Dermis microvascular lymphatic vessel endothelial cell (primary cell): ENCODE measurements at places on chromosomes 11 and 22. TPM values are rescaled to one million over a fixed set of nuclear protein-coding genes. Genes with fewer than 3 reads are reported as not detected.

Gene RTN4R
- 1.2 and 2.3 TPM in 2 replicates for total RNA-seq

Gene HEPHL1
- total RNA-seq: not detected in 2 replicates

Gene PANX2
- 0.13 and 0.63 TPM in 2 replicates for total RNA-seq

Gene OTOG
- not detected in 2 replicates for total RNA-seq

Gene SSH3
- 7.2 and 11.5 TPM in 2 replicates for total RNA-seq

Gene ANO1
- not detected in 2 replicates for total RNA-seq

Gene NOL12
- 15.9 and 17.6 TPM in 2 replicates for total RNA-seq

Gene HOATZ
- total RNA-seq: not detected in 2 replicates

Gene CDKN1C
- total RNA-seq: 19.4 and 58.8 TPM in 2 replicates

Gene E2F8
- 0.76 and 0.90 TPM in 2 replicates for total RNA-seq

Gene SMIM35
- not detected in 2 replicates for total RNA-seq

Gene GGT1
- 6.9 and 23.0 TPM in 2 replicates for total RNA-seq

Gene CELSR1
- total RNA-seq: 18.6 and 52.2 TPM in 2 replicates

Gene FGF3
- not detected in 2 replicates for total RNA-seq

Gene CHRNA10
- 0.13 and 0.25 TPM in 2 replicates for total RNA-seq

Gene LRRC4C
- total RNA-seq: not detected in 2 replicates

Gene OR52W1
- not detected in 2 replicates for total RNA-seq

Gene ALDH3B1
- 1.0 and 1.3 TPM in 2 replicates for total RNA-seq

Gene OR56A1
- total RNA-seq: not detected in 2 replicates

Gene OR4C46
- total RNA-seq: not detected in 2 replicates

Gene APLNR
- 0.90 and 1.0 TPM in 2 replicates for total RNA-seq

Gene OR9Q2
- not detected in 2 replicates for total RNA-seq

Gene NLRP10
- under 0.01 TPM in 1 of 2 replicates, not detected in the other for total RNA-seq

Gene DERL3
- 0.76 and 1.2 TPM in 2 replicates for total RNA-seq

Gene TBX10
- total RNA-seq: not detected in 2 replicates

Gene OR5D14
- total RNA-seq: not detected in 2 replicates

Gene DGCR6
- 0.25 and 0.51 TPM in 2 replicates for total RNA-seq

Gene YPEL4
- 0.13 TPM in 2 replicates for total RNA-seq
